Mucosa of descending colon (tissue), 3 donors: ENCODE measurements at places on chromosomes 3 and 15. TPM values are rescaled to one million over a fixed set of nuclear protein-coding genes. Genes with fewer than 3 reads are reported as not detected.

DNA sequence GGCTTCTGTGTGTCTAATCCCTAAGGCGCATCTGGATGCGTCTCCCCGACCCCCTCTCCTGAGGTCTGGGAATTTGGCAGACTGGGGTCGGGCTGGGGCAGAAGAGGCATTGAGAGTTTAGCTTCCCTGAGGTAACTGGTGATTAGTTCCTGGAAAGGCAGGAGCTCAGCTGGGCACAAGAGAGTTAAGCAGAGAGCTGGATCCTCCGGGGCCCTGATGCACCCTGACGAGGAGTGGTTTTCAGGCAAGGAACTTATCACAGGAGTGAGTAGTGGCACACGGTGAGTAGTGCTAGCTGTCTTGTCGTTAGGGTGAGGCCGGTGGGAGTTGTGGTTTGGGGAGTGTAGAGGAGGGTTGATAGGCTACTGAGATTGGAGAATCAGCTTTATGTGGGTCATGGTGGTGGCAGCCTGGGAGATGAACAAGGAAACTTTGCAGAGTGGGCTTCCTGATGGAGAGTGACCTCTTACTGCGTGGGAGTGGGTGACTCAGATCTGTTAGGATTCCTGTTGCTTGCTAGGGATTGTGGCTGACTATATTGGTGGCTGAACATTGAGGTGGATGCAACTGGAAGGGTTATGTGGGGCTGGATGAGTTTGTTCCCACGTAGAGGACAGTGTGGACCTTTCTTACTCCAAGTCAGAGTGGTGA is 897 bp downstream of the RAD54L2 start:
- DNase-seq: peak; percentile 25

DNA sequence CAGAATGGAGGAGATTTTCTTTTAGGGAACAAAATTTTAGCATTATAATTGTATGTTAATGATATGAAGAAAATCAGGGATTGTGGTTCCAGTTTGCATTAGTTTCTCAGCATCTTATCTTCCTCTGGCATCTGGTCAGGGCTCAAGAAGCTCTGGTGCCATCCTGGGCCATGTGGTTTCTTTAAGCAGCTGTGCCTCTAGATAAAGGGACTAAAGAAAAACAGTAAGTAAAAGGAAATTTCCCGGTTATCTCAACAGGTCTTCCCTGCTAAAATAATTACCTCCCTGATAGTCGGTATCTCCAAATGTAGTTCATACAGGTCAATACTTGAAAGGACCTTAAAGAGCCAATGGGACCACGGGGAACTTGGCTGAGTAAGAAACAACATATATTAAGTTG is 375.1 kb upstream of the RBMS3 start:
- no peak for DNase-seq

DNA sequence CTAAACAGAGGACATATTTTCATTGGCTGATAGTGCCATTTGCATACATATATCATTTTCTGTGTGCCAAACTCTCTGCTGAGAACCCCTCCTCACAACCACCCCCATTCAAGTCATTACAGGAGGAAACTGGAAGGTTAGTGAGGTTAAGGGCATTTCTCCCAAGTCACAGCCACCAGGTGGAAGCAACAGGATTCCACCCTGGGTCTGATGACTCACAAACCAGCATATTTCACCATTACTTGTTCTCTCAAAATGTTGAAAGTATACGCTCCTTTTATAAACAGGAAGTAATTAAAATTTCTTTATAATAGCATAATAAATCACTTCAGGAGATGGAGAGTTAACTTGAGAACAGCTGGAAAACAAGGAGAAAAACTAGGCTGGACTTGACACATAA is 398.6 kb upstream of the WNT5A start:
- no peak for DNase-seq

- no peak for DNase-seq
Measured at GRCh38 chr3:127206154-127206553, 13.2 kb downstream of the PRR23E start.

GRCh38 chr3:119743921-119744320 is 38.0 kb upstream of the NR1I2 start:
- DNase-seq: no peak

GRCh38 chr3:119034256-119035013 is at the start of gene IGSF11:
TSS of gene IGSF11 (minus strand) at chr3:119034846. CDS start at chr3:119034582, 264 bp downstream.
- peak; percentile 59 for DNase-seq

DNA sequence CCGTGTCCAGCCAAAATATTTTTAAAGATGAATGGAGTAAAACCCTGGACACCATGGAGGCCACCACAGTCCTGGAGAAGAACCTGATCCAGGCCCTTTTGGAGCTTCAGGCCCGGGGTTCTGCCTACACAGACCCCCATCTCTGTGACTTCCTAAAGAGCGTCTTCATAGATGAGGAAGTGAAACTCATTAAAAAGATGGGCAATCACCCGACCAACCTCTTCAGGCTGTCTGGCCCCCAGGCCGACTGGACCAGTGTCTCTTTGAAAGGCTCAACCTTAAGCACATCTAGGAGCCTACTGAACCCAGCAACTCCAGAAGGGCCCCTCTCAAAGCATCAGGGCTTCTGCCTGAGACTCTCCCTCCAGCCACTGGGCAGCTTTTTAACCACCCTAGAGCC is 107.9 kb upstream of the FAM174B start:
- DNase-seq: no peak

DNA sequence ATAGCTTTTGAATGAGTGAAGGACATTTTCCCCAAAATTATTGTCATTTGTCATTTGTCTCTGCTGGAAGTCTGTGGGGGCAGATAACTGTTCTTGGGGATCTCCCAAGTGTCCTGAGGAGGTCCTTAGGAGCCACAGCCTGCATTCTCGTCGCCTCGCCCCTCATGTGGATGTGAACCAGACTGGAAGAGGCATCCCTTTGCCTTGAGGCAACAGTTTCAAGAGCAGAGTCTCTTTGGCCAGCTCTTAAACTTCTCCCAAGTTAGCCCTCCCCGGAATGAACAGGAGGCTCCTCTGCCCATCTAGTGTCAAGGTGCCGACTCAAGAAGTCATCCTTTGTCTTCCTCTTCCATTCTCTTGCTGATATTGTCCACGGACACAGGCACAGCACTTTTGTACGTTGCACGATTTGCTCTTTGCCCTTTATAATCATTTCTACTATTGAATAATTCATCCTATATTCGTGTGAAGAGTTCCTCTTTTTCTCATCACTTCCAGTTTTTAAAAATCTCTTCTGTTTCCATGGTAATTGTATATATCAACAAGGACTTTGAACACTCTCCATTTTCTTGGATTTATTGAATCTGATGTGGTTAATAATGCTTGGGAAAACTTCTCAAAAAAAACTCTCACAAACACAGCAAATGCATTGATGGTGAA is 40.8 kb upstream of the CD47 start:
- no peak for DNase-seq

- DNase-seq: no peak
Measured at GRCh38 chr3:66270701-66271100, 49.9 kb downstream of the SLC25A26 start.

DNA sequence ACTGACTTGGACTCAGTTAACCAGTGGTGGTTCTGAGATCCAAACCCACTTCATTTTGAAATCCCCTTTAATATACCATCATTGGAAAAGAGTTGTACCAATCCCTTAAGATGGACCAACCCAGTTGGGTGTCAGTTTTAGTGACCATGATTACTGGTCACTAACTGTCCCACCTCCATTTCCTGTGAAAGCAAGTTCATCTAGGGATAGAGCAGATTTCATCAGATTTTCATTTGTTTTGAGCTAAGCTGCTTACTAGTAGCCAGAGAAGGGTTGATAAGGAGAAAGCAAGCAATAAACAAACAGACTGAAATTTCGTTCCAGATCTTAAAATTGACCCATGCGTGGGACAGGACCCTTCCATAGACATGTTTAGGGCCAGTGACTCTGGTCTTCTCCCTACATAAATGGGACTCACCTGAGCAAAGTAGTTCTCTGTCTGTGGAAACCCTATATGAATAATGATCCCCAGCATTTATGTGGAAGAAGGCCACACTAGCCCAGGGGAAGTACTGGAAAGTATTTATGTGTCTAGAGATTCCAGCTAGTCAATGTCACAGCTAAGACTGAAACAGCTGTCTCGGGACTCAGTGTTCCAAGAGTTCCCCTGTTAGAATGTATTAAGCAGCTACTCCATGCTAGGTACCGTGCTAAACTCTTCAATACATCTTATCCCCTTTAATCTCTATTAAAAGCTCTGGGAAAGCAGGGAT is 196.0 kb upstream of the BCL6 start:
- no peak for DNase-seq

DNA sequence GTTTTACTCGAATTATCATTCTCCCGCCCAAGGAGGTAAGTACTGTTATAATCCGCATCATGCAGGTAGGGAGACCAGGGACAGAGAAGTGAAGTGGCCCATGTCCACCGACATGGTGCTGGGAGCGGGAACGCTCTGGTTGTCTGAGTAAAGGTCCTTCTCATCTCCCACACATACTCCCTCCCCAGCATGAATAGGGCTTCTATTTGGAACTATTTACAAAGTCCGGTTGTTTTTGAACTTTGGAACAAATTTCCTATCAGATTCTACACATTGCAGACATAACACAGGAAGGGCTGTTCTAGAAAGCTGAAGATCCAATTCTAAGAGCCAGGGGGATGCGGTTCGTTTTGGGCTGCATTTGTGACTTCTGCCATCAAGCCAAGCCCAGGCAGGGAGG is 94.8 kb upstream of the TLE3 start:
- DNase-seq: no peak

- DNase-seq: no peak
Measured at GRCh38 chr3:50010959-50011358, 71.0 kb downstream of the RBM6 start.

DNA sequence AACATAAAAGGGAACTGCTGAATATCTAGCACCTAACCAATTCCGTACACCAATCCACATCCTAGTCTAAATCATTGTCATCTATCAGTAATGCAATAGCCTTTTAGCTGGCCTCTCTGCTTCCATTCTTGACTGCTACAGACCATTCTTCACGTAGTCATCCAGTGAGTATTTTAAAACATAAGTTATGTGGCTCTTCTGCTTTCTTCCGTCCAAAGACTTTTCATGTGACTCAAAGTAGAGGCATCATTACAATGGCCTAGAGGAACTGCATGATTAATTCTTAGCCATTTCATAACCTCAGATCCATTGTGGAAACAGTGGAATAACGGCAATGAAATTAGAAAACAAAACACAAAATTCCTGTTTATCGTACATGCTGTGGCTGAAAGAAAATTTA is 88.9 kb upstream of the CBLB start:
- no peak for DNase-seq

- no peak for DNase-seq
Measured at GRCh38 chr3:134625462-134625861, 25.4 kb downstream of the KY start.

GRCh38 chr3:64988188-64988587 is 300.4 kb upstream of the ADAMTS9 start:
- DNase-seq: no peak

- no peak for DNase-seq
Measured at GRCh38 chr3:178480274-178480673, 56.0 kb upstream of the KCNMB2 start.

- no peak for DNase-seq
Measured at GRCh38 chr3:123424321-123424998, 24.4 kb downstream of the ADCY5 start.

GRCh38 chr15:73597036-73597638 is 36.1 kb downstream of the NPTN start:
- no peak for DNase-seq

- DNase-seq: peak; percentile 85
Measured at GRCh38 chr15:77659350-77660321, 26.9 kb upstream of the LINGO1 start.

DNA sequence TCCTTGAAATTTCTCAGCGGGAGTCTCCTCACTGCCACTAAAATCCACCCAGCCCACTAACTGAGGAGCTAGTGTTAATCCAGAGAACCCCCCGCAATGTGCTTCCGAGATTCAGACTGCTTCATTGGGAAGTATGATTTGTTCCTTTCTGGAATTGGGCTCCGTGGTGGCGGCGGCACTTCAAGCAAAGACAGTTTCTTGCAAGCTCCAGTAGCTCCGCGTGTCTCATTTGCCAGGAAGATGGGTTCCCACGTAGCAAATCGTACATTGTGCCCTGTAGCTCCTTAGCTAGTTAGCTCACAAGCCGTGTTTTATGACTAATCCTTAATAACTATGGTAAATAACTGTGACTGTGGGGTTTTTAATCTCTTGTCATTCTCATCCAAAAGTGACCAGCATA is 45.4 kb downstream of the SLC6A1 start:
- DNase-seq: no peak

DNA sequence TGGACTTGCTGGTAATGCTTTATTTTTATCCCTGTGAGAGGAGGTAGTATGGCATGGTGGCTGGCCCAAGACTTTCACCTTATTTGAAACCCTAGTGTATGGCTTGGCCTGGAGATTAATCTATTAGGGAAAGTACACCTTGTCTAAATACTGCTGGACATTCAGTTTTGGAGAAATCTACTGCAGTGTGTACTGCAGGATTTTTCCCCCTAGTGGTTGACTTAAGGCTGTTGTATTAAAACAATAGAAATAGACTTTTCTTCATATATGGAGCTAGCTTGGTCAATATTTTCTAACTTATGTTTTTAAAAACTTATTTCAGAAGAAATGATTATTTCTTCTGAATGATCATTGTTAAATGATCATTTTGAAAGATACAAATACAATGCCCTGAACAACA is 13.9 kb upstream of the SLITRK3 start:
- no peak for DNase-seq

DNA sequence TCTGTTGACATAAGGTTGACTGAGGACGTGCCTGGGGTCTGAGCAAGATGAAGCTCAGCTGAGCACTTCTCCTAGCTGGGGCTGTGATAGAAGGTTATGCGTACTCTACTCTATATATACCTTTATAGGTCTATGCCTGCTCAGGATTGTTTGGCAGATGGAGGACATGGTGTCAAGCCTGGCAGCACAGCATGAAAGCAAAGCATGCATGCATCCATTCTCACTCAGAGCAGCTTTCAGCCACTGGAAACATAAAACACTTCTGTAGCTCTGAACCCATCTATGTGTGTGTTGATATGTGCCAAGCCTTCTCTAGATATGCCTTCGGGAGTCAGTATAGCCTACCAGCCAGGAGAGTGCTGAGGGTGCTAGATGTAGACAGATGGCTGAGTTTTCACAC is 142.3 kb upstream of the NUDT16 start:
- DNase-seq: no peak

The ZDHHC3 gene
- total RNA-seq: 204 TPM

The ALG1L2 gene
- 2.5 TPM for total RNA-seq

The LMCD1 gene
- 5.1 TPM for total RNA-seq

The LYSMD4 gene
- 13.4 TPM for total RNA-seq

The TTLL13 gene
- total RNA-seq: 0.93 TPM

The RBP2 gene
- 1.5 TPM for total RNA-seq

The KY gene
- 0.14 TPM for total RNA-seq

The CFAP161 gene
- total RNA-seq: 0.54 TPM

The CFAP44 gene
- 17.5 TPM for total RNA-seq

The GPR149 gene
- not detected for total RNA-seq

The EXD1 gene
- not detected for total RNA-seq

The ALDH1A2 gene
- total RNA-seq: 4.3 TPM

The TBL1XR1 gene
- total RNA-seq: 175 TPM

The NOX5 gene
- 0.13 TPM for total RNA-seq

The TMEM212 gene
- total RNA-seq: not detected

The ETFA gene
- 213 TPM for total RNA-seq
